ENCODE measurements at places on chromosomes 13 and 19. TPM values are rescaled to one million over a fixed set of nuclear protein-coding genes. Genes with fewer than 3 reads are reported as not detected.

Gene GJB2
- 1.0 TPM for total RNA-seq

Gene CABP5
- not detected for total RNA-seq

Gene DACH1
- total RNA-seq: not detected

Gene C19orf44
- 2.7 TPM for total RNA-seq
